Stimulated activated CD8-positive, alpha-beta memory T cell treated with anti-CD3 and anti-CD28 coated beads, Interleukin-7, amount 100 ng/mL, for 48 hours (primary cell): ENCODE measurements at places on chromosomes 2 and 18.

DNA sequence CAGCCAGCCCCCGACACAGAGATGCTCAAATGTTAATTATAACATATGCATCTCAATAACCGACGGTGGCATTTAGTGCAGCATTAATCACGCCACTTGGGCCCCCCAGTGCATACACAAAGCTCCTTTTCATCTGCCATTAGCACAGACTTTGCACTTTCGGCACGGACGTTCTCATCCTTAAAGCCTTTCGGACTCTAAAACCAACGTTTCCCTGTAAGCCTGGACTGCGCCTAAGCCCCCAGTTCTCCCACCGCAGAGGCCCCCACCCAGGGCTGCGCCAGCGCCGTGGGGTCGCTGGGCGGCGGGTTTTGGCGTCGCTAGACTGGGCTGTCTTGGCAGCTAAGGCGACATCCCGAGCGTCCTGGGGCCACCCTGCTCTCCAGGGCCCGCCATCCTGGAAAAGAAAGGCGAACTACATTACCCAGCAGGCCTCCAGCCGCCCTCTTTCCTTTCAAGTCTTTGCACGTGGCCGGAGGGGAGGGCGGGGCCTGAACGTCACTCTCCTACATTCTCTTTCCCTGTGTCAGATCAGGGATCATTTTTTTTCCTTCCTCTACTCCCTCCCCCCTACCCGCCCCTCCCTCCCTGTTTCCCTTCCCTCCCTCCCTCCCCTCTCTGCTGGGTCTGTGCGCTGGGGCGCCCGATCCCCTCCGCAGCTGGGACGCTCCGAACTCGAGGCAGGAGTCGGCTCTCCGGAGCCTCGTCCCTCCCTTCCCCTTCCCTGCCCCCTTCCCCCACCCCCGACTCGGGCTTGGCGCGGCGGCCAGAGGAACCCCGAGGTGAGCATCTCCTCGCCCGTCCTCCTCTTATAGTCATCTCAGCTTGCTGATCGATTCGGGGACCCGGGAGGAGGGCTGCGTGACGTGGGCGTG is at the start of gene CTIF:
Gene CTIF, plus strand, starts transcription at position 501 of the 875 bp plus-strand sequence. CDS start 80,535 bp downstream, outside the sequence.
- peak; percentile 61 for DNase-seq

GRCh38 chr2:67311536-67311935 is 85.6 kb upstream of the ETAA1 start:
- no peak for DNase-seq

GRCh38 chr2:1766425-1766824 is 22.1 kb upstream of the PXDN start:
- no peak for DNase-seq

- no peak for DNase-seq
These were observed 16.2 kb upstream of the GLI2 start for GRCh38 chr2:120719491-120719890.

GRCh38 chr2:109324861-109325260 is 195.9 kb downstream of the SH3RF3 start:
- no peak for DNase-seq

- DNase-seq = no peak
These were observed 177.1 kb upstream of the LHCGR start for GRCh38 chr2:48932667-48933066.

GRCh38 chr2:159900343-159900742 is 102.3 kb upstream of the CD302 start:
- DNase-seq = no peak

GRCh38 chr2:217877866-217878265 is 124.9 kb downstream of the TNS1 start:
- DNase-seq = no peak
